ENCODE measurements at places on chromosomes 16 and 17.

DNA sequence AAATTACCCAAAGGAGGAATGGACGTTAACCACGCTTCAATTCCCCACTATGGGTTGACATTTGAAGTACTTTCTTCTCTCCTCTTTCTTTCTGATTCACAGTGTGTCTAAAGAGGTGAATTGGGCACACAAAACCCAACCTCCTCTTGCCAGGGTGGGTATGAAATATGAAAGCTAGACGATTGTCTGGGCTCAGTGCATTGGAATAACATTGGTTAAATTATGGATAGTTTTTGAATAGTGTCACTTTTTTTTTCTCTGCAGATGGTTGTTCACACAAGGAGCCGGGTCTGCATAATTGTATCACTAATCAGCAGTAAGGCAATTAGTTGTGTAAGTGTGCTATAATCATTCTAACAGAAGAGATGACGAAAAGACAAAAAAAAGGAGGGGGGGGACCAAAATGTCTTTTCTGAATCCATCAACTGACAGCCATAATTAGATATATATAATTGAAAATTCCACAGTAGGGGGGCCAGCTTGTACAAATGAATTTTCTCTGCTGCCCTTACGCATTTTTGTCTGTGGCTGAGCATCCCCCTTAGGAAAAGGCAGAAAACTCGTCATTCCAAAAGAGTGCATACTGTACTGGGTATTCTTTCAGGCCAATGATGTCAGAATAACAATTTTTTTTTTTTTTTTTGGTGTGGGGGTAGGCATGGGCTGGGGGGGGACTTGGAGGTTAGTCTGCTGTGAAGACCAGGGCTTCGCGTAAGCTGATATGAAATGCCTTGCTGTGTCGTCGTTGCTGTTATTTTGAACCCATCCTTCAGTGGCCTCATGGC, 307.5 kb upstream of the SALL1 start:
- no peaks in the 10 kb centered on the region for H3K36me3 ChIP-seq
- no peak for DNase-seq
- H3K4me3 ChIP-seq, result no peak overlapping the region
- H3K27me3 ChIP-seq, result no peaks in the 10 kb centered on the region
- no peak overlapping the region for H3K27ac ChIP-seq
- no peaks in the 10 kb centered on the region for H3K4me1 ChIP-seq

GRCh38 chr17:35432176-35433074, at the start of gene SLFN12:
Gene SLFN12, minus strand, starts transcription at chr17:35432500. Its CDS starts 9,472 bp downstream, at chr17:35423028.
- H3K27ac ChIP-seq, result peak within 1 kb of the TSS; percentile 92
- peaks cover 3% of the 10 kb centered on the region for H3K36me3 ChIP-seq
- H3K4me1 ChIP-seq, result peaks cover 41% of the 10 kb centered on the region
- no peaks in the 10 kb centered on the region for H3K27me3 ChIP-seq
- H3K4me3 ChIP-seq, result peak within 1 kb of the TSS; percentile 89
- DNase-seq, result peak; percentile 61

GRCh38 chr17:46978489-46979146, 435 bp downstream of the RPRML start:
- H3K4me3 ChIP-seq, result peak overlapping the region; percentile 70
- H3K27ac ChIP-seq, result no peak overlapping the region
- peaks cover 13% of the 10 kb centered on the region for H3K4me1 ChIP-seq
- H3K36me3 ChIP-seq, result peaks cover 2% of the 10 kb centered on the region
- DNase-seq, result peak; percentile 28

- no peak overlapping the region for H3K4me3 ChIP-seq
- H3K27ac ChIP-seq, result no peak overlapping the region
- no peaks in the 10 kb centered on the region for H3K4me1 ChIP-seq
- DNase-seq, result no peak
Observed at GRCh38 chr16:78292844-78293380, 193.5 kb downstream of the WWOX start.

- H3K4me3 ChIP-seq, result peak overlapping the region; percentile 96
- peaks cover 36% of the 10 kb centered on the region for H3K4me1 ChIP-seq
- DNase-seq, result peak; percentile 42
- peaks cover 6% of the 10 kb centered on the region for H3K36me3 ChIP-seq
- peak overlapping the region; percentile 83 for H3K27ac ChIP-seq
Observed at GRCh38 chr16:1707193-1707790, 1.3 kb downstream of the MAPK8IP3 start.

- no peaks in the 10 kb centered on the region for H3K36me3 ChIP-seq
- H3K4me3 ChIP-seq, result no peak within 1 kb of the TSS
- H3K4me1 ChIP-seq, result peaks cover 9% of the 10 kb centered on the region
- no peak within 1 kb of the TSS for H3K27ac ChIP-seq
Observed at GRCh38 chr16:10182222-10183053, at the start of gene GRIN2A. Gene GRIN2A, minus strand, starts transcription at chr16:10182428. Its CDS starts 2,017 bp downstream, at chr16:10180411.

DNA sequence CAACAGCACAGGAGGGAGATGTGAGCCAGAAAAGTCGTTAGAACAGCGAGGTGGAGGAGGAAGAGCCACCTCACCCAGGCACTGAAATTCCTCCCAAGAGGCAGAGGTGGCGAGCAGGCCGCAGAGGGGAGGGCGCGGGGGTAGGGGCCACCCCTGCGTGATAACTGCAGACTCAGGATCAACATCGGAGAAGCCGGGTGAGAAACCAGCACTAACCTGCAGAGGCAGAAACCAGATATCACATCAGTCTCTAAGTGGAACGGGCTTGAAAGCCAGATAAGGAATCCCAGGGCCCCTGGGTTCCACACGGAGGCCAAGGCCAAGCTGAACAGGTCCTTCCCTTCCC, 39.4 kb upstream of the ZC3H18 start:
- H3K27ac ChIP-seq, result no peak overlapping the region
- H3K36me3 ChIP-seq, result peaks cover 2% of the 10 kb centered on the region
- H3K4me3 ChIP-seq, result no peak overlapping the region
- no peaks in the 10 kb centered on the region for H3K27me3 ChIP-seq

GRCh38 chr16:89325861-89326471, 108.5 kb downstream of the ZNF778 start:
- H3K27ac ChIP-seq, result peak overlapping the region; percentile 81
- no peak for DNase-seq
- peaks cover 18% of the 10 kb centered on the region for H3K36me3 ChIP-seq
- H3K4me1 ChIP-seq, result peaks cover 85% of the 10 kb centered on the region

GRCh38 chr17:4744999-4745969, 5.6 kb upstream of the CXCL16 start:
- H3K4me3 ChIP-seq, result no peak overlapping the region
- no peaks in the 10 kb centered on the region for H3K36me3 ChIP-seq
- H3K4me1 ChIP-seq, result peaks cover 14% of the 10 kb centered on the region
- no peak overlapping the region for H3K27ac ChIP-seq
- no peak for DNase-seq

DNA sequence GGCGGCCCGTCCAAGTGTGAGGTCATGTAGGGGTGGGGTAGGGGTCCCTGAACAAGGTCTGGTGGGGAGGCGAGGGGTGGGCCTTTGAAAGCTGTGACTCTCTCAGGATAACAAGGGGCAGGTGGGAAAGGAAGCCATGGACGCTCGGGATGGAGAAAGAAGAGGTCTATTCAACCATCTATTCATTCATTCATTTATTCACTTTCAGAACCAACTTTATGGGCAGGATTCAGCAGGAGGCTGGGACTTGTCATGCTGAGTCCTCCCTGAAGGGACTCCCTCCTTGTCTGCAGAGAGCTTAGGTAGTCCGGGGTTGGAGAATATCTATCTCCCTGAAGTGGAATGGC, 8.6 kb upstream of the CD300A start:
- no peak overlapping the region for H3K4me3 ChIP-seq
- DNase-seq, result no peak
- H3K27ac ChIP-seq, result no peak overlapping the region
- H3K36me3 ChIP-seq, result no peaks in the 10 kb centered on the region
- no peaks in the 10 kb centered on the region for H3K27me3 ChIP-seq
- peaks cover 15% of the 10 kb centered on the region for H3K4me1 ChIP-seq

GRCh38 chr17:9512323-9513168, 63.1 kb downstream of the STX8 start:
- H3K4me3 ChIP-seq, result no peak overlapping the region
- peaks cover 26% of the 10 kb centered on the region for H3K4me1 ChIP-seq
- no peak overlapping the region for H3K27ac ChIP-seq
- H3K36me3 ChIP-seq, result peaks cover 34% of the 10 kb centered on the region

DNA sequence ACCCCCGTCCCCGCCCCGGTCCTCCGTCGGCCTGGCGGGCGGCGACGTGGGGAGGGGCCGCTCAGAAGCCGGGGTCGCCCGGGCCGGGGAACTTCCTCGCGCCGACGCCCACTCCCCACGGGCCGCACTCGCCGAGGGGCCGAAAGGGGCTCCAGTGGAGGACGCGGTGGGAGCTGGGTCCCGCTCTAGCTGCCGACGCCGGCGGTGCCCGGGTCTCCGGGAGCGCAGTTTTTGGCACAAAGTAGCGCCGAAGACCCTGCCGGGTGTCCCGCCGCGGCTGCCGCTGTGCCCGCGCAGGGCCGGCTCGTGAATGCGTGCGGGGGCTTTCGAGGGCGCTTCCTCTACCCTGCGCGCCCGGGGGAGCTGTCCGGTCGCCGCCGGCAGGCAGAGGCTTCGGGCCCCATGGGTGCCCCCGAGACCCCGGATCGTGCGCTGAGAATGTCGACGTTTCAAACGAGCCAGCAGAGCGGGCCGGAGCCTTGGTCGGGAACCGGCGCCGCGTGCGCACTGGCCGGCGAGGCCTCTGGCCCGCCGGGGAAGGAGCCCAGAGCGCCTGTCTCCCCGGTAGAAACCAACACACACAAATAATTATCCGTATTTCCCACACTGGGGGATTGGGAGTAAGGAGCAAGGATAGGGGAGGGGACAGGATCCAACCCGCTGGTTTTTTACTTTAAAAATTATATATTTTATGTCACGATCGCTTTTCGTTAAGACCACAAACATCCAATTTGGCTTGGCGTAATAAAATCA, 46.6 kb upstream of the SLC38A10 start:
- H3K36me3 ChIP-seq, result no peaks in the 10 kb centered on the region
- H3K27me3 ChIP-seq, result peaks cover 45% of the 10 kb centered on the region
- no peak overlapping the region for H3K27ac ChIP-seq
- H3K4me1 ChIP-seq, result peaks cover 14% of the 10 kb centered on the region
- no peak for DNase-seq
- H3K4me3 ChIP-seq, result no peak overlapping the region

DNA sequence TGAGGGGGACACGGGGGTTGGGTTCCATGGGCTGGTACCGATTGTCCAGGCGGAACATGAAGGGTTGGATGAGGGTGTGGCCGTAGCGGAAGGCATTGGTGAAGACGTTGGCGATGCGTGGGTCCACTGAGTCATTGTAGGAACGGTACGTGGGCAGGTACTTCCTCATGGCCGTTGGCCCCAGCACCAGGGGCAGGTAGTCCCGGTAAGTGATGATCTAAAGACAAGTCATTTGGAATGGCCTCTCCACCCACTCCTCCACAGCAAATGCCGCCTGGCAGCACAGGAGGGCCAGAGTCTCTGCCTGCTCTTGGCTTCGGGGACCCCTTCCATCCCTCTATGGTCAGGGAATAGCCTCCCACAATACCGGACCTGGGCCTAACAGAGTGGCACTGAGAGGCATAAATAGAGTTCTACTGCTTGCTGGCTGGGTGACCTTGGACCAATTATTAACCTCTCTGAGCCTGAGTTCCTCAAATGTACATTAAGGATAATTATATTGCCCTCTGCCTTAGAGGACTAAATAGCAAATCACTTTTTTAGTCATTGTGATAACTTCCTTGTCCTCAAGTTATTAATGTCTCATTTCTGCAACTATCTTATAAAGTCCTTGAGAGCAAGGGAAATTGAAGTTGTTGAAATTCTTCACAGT, 7.2 kb downstream of the MPO start:
- H3K27me3 ChIP-seq, result peaks cover 6% of the 10 kb centered on the region
- no peak overlapping the region for H3K4me3 ChIP-seq
- H3K4me1 ChIP-seq, result no peaks in the 10 kb centered on the region

- no peaks in the 10 kb centered on the region for H3K4me1 ChIP-seq
- H3K36me3 ChIP-seq, result peaks cover 2% of the 10 kb centered on the region
- H3K4me3 ChIP-seq, result no peak overlapping the region
- H3K27ac ChIP-seq, result no peak overlapping the region
- no peak for DNase-seq
Observed at GRCh38 chr16:261031-261691, 14.6 kb downstream of the RGS11 start.

DNA sequence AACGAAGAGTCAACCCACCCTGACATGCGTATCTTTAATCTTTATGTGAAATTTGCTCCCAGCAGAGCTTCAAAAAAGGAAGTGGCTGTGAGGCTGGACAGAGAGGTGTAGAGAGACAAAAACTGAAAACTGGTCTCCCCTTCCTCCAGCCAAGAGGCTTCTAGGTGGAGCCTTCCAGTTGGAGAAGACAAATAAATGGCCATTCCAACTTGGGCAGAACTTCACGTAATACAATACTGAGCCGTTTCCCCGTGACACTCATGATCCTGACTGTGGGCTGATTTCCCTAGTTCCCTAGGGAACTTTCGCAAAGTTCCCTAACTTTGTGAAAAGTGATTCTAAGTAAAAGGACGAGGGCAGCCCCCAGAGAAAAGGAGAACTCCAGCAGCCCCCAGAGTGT, 78.8 kb downstream of the ZFHX3 start:
- no peaks in the 10 kb centered on the region for H3K27me3 ChIP-seq
- DNase-seq, result no peak
- no peak overlapping the region for H3K4me3 ChIP-seq
- no peaks in the 10 kb centered on the region for H3K36me3 ChIP-seq
- H3K4me1 ChIP-seq, result no peaks in the 10 kb centered on the region
- no peak overlapping the region for H3K27ac ChIP-seq

DNA sequence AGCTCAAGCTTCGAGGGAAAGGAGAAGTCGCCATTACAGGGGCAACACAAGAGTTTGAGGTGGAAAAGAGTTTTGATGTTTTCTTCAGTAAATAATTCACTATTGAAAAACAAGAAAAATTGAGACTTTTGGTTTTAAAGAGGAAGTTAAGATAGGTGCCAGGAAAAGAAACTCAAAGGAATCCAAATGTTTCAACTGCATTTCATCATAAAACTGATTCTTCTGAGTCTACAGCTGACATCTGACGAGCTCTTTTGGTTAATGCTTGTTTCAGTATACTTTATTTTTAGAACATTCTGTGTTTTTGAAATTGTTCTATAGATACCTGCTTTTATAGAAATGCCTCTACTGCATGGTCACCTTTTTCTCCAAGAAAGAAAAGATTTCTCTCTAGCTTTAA, 54.0 kb downstream of the ERN1 start:
- peaks cover 24% of the 10 kb centered on the region for H3K36me3 ChIP-seq
- DNase-seq, result no peak
- H3K27me3 ChIP-seq, result no peaks in the 10 kb centered on the region
- H3K4me3 ChIP-seq, result no peak overlapping the region
- peak overlapping the region; percentile 37 for H3K27ac ChIP-seq

- H3K4me1 ChIP-seq, result peaks cover 8% of the 10 kb centered on the region
- H3K36me3 ChIP-seq, result peaks cover 3% of the 10 kb centered on the region
- peak; percentile 42 for DNase-seq
- H3K4me3 ChIP-seq, result no peak overlapping the region
Observed at GRCh38 chr17:59165933-59166342, 10.4 kb downstream of the PRR11 start.

- H3K27ac ChIP-seq, result no peak overlapping the region
- no peaks in the 10 kb centered on the region for H3K36me3 ChIP-seq
- H3K4me1 ChIP-seq, result no peaks in the 10 kb centered on the region
- peaks cover 8% of the 10 kb centered on the region for H3K27me3 ChIP-seq
- no peak overlapping the region for H3K4me3 ChIP-seq
Observed at GRCh38 chr16:82776470-82777146, 149.8 kb downstream of the CDH13 start.

GRCh38 chr17:67459985-67460384, 82.9 kb downstream of the PITPNC1 start:
- no peak for DNase-seq
- H3K27me3 ChIP-seq, result no peaks in the 10 kb centered on the region
- H3K36me3 ChIP-seq, result peaks cover 26% of the 10 kb centered on the region
- peak overlapping the region; percentile 3 for H3K27ac ChIP-seq

Measured in activated CD8-positive, alpha-beta T cell treated with anti-CD3 and anti-CD28 coated beads for 36 hours (primary cell).